ENCODE measurements at places on chromosomes 16 and 17. TPM values are rescaled to one million over a fixed set of nuclear protein-coding genes. Genes with fewer than 3 reads are reported as not detected.
A peak's percentile ranks its signal among the peaks of the same experiment; 100 is the strongest.

DNA sequence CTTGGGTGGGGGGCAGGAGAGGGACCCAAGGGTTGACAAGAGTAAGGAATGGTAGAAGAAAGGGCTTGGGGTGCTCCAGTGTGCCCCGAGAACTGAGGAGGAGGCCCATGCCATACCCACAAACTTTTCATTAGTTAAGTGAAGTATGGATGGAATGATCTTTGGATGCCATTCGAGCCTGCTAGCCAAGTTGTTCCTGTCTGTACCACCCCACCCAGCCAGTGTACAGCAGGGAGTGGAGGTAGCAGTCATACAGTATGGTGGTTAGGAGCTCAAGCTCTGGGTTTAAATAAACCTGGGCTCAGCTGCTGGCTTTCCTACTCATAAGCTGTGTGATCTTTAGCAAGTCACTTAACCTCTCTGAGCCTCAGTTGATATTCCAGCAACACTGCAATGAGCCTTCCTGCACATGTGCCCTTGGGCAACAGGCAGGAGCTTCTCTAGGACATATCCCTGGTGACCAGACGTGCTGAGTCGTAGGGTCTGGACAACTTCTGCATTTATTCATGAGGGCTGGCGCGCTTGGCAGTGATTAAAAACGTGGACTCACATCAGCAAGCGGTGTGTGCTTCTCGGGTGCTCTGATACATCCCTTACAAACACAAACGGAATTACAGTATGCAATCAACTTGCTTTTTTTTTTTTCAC, 22.9 kb downstream of the ITPRIPL2 start:
- peak; percentile 53 for DNase-seq

DNA sequence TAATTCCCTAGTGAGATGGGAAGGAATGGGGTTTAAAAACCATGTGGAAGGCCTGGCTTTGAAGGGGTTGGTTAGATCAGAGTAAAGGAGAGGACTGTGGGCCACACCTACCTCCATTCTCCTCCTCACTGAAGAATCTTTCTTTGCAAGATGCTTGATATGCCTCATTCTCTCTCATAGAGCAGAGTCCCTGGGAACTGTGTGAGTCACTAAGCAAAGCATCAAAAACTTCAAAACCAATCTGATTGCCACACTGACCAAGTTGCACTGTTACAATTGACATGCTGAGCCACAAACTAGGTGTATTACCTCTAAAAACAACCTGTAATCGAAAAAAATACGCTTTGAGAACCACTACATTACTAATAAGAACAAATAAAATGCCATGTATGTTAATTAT, 2.0 kb downstream of the TUBD1 start:
- DNase-seq = peak; percentile 78

DNA sequence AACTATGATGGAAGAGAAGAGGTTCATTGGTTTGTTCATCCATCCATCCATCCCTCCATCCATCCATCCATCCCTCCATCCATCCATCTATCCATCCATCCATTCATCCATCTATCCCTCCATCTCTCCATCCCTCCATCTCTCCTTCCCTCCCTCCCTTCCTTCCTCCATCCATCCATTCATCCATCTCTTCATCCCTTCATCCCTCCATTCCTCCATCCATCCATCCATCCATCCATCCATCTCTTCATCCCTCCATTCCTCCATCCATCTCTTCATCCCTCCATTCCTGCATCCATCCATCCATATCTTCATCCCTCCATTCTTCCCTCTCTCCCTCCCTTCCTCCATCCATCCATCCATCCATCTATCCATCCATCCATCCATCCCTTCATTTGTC, 10.0 kb upstream of the PPL start:
- DNase-seq = no peak

GRCh38 chr16:71914802-71915201, 19.5 kb downstream of the IST1 start:
- DNase-seq = no peak

DNA sequence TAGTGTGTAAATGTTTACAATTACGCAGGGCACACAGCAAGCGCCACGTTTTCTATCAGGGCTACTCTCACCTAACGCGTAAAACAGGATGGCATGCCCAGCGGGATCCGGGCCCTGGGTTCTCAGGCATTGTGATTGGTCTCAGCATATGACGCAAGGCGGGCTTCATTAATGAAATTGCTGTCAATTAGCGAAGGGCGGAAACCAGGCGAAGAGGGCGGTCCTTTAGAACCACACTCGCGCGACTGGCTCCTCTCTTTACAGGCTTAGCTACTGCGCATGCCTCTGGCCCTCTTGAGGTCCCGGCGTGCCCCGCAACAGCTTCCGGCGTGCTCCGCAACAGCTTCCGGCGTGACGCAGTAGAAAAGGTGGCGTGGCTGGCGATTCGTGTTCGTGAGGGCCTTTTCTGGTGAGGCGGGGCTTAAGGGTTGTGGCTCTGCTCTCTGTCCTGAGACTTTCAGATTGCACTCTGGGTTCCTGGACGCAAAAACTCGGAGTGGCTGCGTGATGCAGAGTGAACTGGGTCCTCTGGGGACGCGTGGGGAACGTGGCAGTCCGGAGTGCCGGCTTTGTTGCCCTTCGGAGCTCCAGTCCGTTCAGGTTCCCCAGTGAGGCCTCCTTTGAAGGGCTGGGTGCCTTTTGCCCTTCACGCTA, 9.2 kb downstream of the OR2C1 start:
- peak; percentile 95 for DNase-seq

DNA sequence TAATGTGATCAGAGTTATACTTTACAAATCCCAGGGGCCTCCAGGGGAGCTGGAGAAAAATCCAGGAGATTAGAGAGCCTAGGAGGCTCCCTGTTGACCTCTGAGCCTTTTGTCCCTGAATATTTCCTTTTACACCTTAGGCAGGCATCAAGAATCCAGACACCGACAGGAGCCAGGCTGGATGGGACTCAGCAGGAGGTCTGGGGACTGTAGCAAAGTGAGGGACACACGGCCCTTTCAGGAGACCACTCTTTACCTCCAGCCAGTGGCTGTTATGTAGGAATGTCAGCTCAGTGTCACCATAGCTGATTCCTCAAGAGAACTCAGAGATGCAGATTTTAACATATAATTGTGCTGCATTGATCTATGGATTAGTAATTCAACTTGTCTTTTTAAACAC, 198.4 kb downstream of the SHISA9 start:
- no peak for DNase-seq

DNA sequence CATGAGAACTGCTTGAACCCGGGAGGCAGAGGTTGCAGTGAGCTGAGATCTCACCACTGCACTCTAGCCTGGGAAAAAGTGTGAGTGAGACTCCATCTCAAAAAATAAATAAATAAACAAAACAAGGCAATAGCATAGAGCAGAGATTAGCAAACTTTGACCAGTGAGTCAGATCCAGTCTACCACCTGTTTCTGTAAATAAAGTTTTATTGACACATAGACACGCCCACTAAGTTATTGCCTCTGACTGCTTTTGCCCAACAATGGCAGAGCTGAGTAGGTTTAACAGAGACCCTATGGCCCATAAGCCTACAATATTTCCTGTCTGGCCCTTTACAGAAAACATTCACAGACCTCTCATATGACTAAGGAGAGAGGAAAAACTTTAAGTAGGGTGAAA, 44.3 kb downstream of the XYLT1 start:
- DNase-seq = no peak

DNA sequence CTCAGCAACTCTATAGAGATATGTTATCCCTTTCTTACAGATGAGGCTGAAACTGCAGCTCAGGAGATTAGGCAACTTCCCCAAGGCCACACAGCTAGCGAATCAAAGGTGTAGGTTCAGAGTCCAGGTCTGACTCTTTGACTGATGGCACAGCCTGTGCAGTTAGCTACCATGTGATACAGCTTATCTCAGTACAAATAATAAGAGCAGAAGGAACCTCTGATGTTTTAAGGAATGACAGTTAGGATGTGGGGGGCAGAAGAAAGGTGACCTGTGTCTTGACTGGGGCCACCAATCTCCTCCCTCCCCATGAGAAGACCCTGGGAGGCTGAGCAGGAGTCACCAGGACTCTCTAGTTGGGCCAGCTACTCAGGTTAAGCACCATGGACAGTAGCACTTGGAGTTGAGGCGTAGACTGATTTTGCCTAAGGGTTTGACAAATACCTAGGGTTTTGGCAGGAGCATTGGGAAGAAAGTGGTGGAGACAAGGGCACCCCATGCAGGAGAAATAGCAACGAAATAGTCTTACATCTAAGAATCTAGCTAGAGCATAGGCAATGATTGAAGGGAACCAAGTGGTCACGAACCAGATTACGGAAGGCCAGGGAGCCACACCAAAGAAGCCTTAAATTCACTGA, 22.8 kb upstream of the ACSM2B start:
- no peak for DNase-seq

GRCh38 chr16:87740441-87740840, 25.3 kb downstream of the KLHDC4 start:
- peak; percentile 21 for DNase-seq

GRCh38 chr16:30186444-30186781, 3.0 kb downstream of the CORO1A start:
- no peak for DNase-seq

DNA sequence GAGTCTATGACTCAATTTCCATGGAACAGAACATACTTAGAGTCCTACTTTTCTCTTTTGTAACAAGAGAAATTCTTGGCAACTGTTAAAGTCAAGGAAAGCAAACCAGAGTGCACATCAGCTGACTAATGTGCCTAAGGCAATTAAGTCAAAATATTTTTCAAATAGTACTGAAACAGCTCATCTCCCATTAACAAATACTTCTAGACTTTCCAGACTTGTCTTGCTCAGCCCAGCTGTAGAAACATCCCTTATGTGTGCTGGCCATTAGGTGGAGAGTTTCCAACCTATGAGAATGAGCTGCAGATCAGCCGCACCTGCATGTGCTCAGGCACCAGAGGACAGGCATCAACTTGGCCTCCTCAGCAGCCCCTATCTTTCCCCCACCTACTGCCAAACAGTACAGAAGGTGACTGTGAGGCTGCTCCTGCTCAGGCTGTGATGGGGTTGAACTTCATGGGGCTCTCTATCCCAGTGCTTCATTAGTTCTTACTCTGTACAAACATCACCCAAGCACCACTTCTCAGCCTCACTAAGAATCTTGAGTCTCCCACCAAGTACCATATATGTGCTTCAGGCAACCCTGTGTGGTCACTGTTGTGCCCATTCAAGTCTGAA, 32.2 kb downstream of the TEX2 start:
- peak; percentile 97 for DNase-seq

DNA sequence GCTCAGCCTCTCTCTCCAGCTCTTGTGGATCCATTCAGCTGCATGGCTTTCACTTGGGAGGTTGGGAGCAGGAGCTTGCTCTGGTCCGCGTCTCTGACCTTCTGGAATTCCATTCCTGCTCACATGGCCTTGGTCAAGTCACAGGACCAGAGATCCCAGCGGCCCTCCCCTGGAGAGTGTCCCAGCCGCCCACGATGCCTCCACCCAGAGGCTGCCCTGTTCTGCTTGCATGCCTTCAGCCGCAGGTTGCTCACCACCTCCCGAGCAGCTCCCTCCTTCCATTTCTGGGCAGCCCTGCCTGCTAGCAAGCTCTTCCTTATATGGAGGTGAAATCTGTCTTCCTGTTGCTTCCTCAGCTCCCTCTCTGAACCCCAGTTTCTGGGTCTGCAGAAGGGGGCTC, 32.6 kb downstream of the RAI1 start:
- DNase-seq = peak; percentile 55

DNA sequence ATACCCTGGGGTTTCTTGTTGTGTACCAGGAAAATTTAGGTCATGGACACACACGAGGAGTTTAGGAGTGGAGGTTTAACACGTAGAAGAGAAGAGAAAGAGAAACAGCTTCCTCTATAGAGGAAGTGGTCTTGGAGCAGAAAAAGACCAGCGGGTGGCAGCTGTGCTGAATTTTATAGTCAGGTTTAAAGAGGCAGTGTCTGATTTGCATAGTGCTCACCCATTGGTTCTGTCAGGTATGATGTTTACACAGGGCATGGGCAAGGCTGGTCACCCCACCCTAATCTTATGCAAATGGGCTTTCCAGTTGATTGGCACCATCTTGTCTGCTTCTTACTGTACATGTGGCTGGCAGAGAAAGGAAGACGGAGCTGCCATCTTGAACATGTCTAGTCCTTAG, 309.0 kb downstream of the CDH13 start:
- no peak for DNase-seq

DNA sequence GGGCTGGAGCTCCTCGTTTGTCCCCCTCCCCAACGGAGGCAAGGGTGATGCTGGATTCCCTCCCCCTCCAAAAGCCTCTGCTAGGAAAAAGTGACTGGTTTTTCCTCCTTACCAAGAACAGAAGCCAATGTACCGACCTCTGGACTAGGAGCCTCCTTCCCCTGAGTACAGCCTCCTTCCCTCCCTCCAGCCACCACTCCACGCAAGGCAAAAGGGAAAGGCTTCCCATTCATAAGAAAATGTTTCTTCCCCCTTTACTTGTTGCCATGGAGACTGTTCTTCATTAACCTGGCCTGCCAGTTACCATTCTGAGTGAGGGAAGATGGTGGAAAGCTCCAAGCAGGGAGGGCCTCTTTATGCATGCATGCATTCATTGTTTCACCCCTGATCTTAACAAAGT, 4.3 kb upstream of the PIMREG start:
- no peak for DNase-seq

GRCh38 chr17:45367216-45367615, 50.4 kb upstream of the MAP3K14 start:
- no peak for DNase-seq

DNA sequence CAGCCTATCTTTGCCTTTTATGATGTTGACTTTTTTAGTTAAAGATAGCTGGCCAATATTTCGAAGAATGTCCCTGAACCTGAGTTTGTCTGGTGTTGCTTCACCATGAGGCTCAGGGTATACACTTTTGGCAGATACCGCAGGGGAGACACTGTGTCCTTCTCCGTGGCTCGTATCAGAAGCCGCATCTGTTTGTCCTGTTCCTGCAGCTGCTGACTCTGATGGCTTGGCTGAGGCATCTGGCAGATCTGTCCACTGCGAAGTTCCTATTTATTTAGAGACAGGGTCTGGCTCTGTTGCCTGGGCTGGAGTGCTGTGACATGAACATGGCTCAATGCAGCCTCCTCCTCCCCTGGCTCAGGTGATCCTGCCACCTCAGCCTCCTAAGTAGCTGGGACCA, 93.5 kb downstream of the CRISPLD2 start:
- no peak for DNase-seq

GRCh38 chr17:6574687-6575595, 18.6 kb upstream of the PITPNM3 start:
- DNase-seq = peak; percentile 73

GRCh38 chr16:59249011-59249410, 514.9 kb upstream of the GOT2 start:
- no peak for DNase-seq

DNA sequence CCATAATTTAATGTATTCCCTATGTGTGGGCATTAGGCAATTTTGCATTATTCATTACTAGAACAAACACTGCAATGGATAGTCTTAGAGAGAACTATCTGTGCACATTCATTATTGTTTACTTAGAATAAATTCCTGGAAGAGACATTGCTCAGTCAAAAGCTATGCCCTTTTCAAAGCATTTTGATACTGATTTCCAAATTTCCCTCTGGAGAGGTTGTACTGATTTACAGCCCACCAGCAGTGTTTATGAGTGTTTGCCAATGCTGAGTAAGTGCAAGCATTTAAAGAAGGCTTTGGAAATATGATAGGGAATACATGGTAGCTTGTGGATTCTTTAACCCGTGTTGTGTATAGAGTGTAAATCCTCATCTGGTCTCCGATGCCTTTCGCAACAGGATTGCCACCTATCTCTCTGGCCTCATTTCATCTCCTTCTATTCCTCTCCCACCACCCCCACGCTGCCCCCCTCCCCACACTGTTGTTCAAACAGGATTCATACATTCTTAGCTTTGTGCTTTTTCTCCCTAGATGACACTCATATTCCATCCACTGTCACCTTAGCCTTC, 33.4 kb upstream of the MMD start:
- peak; percentile 93 for DNase-seq

Gene ITGAX
- 0.18 TPM for total RNA-seq

Gene TLCD3B
- not detected for total RNA-seq

Gene TAT
- not detected for total RNA-seq

Gene MT1A
- total RNA-seq = not detected

Gene NTN1
- under 0.01 TPM for total RNA-seq
